ENCODE measurements at places on chromosomes 7 and 10.

GRCh38 chr7:37084303-37084702 lies 360.0 kb upstream of the AOAH start:
- no peak for DNase-seq

DNA sequence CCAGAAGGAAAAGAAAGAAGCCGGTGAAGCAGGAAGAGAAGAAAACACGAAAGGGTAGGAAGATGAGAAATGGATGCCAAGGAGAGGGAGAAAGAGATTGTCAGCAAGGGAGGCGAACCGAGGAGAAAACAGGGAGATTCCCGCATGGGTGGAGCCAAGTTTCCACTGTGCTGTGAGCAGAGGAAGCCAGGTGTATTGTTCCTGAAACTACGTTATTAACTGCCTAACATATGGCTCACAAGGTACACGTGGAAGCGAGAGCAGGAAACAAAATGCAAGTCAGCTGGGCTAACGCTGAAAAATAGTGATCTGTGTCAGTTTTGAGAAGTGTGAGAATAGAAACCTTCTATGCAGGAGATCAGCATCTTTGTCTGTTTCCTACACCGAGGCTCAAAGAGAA lies 20.4 kb upstream of the HIPK2 start:
- no peak for DNase-seq

DNA sequence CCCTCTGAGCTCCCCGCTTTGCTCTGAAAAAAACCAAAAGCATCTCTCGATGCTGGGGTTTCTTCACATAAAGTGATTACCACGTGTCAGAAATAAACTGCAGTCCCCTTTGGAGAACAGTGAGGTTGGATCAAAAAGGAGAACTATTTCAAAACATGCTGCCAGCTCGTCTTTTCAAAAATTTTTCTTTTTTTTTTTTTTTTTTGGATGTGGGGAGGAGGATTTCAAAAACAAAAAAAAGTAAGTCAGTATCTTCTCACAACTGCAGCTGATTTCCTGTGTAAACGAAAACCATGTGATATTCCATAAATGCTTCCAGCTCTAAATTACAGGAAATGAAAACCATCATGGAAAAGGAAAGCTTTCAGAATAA lies 155.0 kb upstream of the LYZL2 start:
- no peak for DNase-seq

DNA sequence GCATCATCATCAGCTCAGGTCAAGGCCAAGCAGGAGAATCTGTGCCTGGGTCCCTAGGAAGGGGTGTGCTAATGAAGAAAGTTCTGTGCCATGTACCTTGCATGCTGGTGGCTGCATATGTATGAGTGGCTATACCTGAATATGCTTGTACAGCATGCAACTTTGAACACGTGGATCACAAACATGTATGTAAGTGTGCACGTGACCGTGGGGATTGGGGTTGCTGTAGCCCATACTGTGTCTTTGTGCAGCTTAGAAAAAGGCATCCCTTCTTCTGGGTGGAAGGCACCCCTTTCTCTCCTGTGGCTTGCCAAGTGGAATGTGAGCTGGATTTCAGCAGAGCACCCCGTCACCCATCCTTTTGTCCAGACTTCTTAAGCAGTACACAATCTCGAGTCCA lies 13.8 kb downstream of the EMX2 start:
- DNase-seq, result no peak

GRCh38 chr7:16813232-16813616 lies 8.4 kb upstream of the AGR2 start:
- DNase-seq, result no peak

- DNase-seq, result no peak
Measured at GRCh38 chr10:3761021-3761686, 23.9 kb downstream of the KLF6 start.

DNA sequence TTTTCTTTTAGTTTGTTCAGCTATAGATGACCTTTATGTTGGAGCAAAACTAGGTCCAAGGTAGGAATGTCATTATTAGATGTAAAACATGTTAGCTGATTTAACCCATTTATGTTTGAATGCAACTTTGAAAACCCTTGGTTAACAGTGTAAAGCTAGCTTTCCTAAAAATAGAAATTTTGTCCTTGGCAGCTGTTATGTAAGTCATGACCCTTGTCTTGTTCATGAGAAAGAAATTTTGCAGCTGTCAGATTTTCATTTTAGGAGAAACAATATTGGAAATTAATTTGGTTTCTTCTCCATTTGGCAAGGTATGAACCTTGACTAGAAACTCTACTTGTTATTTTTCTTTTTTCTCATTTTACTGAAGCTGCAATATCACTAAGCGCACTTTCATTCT lies 23.9 kb upstream of the CCAR1 start:
- DNase-seq, result no peak

Data from 8988T (cell line).